DMS153 (cell line): ENCODE measurements at places on chromosomes 7 and 10.

DNA sequence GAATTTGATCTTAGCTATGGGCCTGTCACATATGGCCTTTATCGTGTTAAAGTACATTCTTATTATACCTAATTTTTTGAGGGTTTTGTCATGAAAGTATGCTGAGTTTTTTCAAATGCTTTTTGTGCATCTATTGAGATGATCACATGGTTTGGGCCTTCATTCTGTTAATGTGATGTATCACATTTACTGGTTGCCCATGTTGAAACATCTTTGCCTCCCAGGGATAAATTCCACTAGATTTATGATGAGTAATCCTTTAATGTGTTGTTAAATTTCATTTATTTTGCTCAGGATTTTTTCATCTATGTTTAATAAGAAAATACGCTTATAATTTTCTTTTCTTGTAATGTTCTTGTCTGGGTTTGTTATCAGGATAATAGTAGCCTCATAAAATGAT is 442.0 kb downstream of the MDFIC start:
- no peak for DNase-seq

DNA sequence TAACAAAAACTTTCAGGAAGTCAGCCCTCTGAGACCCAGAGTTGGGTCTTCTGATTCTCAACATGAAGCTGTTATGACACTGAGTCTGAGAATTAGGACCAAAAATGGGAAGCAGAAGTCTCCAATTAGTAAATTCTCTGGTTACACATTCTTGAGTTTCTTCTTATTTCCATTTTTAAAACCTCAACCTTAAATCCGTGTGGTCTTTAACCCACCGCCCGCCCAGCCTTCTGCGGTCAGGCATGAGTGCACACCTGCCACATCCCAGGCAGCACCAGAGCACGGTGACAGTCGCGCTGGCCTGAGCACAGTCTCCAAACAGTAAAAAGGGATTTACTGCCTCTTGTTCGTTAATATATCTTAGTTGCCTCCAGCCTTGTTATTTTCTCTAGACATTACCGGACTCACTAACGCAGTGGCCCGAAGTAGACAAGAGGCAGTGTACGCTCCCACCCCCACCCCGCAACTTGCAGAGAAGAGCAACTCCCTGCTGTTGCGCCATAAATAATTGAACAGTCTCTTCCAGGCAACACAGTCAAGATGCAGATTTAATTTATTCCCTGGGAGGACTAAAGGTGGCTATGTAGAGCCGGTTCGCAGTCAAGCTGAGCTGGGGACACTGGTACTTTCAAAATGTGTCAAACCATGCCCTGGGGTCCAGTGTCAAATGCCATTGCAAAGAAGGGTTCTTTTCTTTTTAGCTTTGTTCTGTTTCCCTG is 147.0 kb upstream of the CELF2 start:
- DNase-seq: no peak

GRCh38 chr7:35988105-35988504 is 164.9 kb upstream of the EEPD1 start:
- no peak for DNase-seq

- no peak for DNase-seq
Measured at GRCh38 chr10:130999376-131000202, 311.9 kb downstream of the TCERG1L start.

- no peak for DNase-seq
Measured at GRCh38 chr10:112446055-112446854, 459 bp downstream of the ZDHHC6 start.

- DNase-seq: no peak
Measured at GRCh38 chr7:19491371-19491770, 217.5 kb downstream of the POLR1F start.

- no peak for DNase-seq
Measured at GRCh38 chr7:81990395-81990794, 220.5 kb upstream of the HGF start.

DNA sequence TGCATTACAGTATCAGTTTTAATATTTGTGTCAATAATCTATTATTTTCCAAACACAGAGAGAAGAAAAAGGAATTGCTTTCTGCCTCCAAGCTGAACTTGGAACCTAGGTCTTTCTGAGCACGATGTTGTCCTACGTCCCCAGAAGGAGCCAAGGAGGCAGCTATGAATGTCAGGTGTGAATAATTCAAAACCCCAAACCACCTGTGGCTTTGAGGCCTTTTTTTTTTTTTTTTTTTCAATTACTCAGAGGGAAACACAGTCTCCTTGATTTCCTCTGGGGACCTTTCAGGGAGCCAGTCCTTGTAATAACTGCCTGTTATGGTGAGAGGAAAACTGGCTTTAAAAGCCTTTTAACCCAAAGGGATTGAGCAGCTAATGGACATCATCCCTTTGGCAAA is 8.3 kb downstream of the GPR85 start:
- DNase-seq: no peak

GRCh38 chr10:126561294-126561920 is 109.1 kb downstream of the C10orf90 start:
- no peak for DNase-seq

DNA sequence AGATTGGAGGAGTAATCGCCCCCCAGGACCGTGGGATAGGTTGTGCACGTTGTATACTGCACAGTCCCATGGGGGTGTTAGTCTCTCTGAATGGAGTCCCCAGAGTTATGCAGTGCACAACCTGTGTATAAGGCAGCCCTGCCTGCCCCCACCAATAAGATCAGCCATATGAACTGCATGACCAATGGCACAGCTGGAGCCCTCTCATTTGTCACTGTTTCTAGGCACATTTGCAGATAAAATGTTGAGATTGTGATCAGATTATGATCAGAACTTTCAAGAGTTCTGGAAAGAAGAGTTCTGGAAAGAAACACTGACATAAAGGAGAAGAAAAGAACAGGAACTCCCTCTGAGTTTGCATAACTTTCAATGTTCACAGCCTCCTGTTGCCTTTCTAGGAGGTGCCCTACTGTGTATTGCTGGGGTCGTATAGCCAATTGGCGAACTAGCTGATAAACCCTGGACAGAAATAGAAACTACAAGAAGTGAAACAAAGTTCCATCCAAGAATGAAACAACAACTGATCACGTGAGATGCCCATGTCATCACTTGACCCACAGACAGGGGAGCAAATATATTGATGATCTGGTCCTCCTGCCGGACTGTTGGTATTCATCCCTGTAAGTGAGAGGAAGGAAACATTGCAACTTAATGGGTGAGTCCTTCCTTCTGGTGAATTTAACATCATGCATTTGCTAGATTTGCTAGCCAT is 49.6 kb upstream of the TOMM7 start:
- DNase-seq: no peak

GRCh38 chr7:94874036-94874785 is 33.2 kb upstream of the PPP1R9A start:
- no peak for DNase-seq

DNA sequence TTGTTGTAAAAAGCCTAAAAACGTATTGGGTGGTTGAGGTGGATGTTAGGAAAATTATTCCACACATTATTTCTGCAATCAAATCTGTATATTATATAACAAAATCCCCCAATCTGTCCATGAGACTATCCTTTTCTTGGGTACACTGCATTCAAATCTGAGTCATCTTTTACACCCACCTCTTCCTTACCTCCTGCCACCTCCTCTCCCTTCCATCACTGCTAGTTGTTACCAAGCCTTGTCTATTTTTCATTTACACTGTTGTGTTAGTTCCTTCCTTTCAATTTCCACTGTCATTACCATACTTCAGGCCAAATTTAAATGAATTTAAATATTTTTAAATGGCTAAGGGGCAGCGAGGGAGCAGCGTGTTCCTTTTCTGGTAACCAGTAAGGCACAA is 83.3 kb downstream of the ITGA8 start:
- DNase-seq: no peak

DNA sequence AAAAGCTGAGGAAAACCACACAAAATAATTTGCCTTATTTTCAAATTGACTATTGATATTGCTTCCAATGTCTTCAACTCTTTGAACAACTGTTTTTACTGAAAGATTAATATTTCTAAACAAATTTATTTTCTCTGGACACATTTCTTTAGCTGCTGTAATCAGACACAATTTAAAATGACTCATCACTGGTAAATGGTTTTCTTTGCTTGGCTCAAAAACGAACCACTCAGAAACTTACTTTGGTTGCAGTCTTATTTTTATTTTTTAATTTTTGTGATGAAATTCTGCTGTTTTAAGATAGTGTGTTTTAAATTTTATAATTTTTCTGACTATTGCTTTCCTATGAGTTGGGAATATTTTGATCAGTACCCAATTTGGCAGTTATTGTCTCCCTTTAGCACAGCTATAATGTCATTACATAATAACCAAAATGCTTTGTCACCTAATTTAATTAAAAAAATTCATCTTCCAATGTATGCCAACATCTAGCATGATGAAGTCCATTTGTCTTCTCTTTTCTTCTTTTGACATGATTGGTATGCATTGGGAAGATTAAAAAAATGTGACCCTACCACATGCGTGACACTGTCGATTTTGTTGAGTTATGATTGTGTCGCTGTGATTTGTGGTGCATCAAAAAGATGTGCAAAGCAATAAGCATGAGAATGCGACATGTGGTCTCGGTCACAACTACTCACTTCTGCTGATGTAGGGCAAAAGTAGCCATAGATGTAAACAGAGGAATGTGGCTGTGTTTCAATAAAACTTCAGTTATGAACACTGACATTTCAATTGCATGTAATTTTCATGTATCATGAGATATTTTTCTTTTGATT is 222.3 kb downstream of the SUGCT start:
- DNase-seq: no peak

DNA sequence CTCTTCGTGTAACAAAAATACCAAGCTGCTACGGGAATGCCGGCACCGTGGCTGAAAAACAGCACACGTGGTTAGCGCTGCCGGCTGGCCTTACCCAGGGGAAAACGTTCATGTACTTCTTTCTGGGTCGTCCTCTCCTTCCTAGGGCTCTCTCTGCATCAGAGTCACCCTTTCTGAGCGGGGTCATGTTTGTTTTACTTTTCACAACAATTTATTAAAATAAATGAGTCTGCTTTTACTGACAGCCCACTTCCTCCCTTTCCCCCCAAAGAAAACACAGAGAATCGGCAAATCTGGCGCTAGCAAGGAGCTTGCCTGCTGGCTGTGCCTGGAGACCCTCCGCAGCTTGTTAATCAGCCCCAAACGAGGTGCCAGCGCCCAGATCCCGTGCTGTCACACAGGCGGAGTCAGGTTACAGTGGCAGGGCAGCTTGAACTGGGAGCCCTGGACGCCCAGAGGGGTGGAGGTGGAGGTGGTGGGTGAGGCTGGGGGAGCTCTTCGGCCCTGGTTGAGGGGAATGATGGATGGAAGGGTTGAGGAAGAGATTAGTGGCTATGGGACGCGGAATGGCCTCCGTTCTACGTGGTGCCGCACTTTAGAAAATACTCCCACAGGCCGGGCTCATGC is 162.2 kb upstream of the TNS3 start:
- no peak for DNase-seq

DNA sequence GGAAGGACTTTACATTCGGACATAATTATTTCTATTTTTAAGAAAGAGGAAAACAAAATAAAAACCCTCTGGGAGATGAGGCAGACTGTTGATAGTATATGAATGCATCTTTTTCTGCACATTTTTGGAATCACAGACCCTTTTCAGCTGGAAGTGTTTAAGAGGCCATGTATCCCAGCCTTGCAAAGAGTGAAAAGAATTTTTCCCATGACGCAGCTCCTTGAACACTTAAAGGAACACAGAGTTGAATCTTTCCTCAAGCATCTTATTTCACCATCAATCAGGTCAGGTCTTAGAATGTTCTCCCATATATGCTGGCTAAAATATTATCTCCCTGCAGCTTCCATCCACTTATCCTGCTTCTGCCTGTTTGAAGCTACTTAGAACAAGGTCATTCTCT is 45.9 kb upstream of the PAPSS2 start:
- no peak for DNase-seq

- no peak for DNase-seq
Measured at GRCh38 chr10:118764195-118764594, 9.4 kb upstream of the CACUL1 start.

GRCh38 chr10:72264536-72264935 is 9.2 kb upstream of the DDIT4 start:
- no peak for DNase-seq

DNA sequence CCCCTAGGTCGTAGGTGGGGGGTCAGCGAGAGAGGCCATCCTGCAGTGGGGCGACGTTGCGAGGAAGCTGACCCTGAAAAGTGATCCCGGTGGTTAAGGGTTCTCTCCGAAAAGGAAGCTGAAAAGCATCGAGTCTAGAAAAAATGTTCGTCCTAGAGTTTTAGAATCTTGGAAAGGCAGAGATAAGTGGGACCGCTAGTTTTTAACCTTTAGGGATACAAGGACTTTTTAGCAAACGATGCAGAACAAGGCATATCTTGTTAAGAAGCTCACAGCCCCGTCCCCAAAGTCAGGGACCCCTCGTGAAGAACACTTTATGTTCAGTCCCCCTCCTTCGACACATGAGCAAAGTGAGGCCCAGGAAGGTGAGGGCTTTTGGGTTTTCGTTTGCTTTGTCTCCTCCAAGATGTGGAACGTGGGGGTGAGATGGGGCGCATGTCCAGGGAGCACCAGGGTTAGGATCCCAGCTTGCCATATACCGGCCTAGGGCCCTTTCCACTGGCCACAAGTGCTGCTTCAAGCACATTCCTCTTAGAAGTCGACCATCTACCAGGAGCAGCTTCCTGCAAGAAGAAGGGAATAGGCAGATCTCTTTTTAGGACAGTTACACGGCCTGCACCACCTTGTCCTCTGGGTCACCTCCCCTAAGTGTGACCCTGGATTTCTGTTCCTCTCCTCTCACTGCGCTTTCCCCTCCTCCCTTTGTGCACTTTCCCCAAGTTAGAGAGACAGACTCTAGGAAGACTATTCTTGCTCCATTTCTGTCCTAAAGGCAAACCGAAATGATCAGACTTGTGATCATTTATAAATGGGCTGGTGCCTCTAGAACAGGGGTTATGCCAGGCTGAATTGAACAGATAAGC is 969 bp downstream of the SLC35G1 start:
- DNase-seq: no peak

DNA sequence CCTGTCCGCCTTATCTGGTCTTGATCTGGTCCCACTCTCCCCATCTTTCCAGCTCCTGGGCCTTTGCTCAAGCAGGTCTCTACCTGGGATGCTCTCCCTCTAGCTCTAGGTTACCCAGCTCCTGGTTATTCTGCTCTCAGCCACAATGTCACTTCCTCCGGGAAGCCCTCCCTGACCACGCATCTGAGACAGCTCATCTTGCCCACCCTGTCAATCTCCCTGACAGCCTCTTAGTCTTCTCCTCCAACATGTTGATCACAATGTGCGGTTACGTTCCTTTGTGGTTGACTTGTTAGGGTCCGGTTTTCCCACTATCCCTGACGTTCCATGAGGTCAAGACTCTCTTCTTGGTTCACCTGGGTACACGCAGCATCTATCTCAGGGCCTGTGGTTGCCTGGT is 55.6 kb downstream of the GOLGA7B start:
- no peak for DNase-seq

DNA sequence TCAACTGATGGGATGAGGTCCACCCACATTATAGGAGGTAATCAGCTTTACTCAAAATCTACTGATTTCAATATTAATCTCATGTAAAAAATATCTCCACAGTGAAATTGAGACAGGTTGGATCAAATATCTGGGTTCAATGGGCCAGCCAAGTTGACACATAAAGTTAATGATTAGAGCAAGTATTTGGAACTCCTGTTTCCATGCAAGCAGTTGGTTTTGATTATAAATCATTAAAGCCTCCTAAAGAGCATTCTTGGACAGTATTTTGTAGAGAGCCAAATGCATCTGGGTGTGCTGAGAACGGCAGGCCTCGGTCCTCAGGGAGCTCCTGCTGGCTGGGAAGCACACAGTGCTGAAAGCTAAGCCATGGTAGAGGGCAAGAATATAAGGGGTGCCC is 126.9 kb upstream of the BTBD16 start:
- no peak for DNase-seq

- DNase-seq: no peak
Measured at GRCh38 chr10:53153831-53154230, 381.2 kb upstream of the MBL2 start.

- DNase-seq: peak; percentile 59
Measured at GRCh38 chr10:76282061-76283025, 850.9 kb downstream of the LRMDA start.
